ENCODE measurements at places on chromosomes 3 and 15. TPM values are rescaled to one million over a fixed set of nuclear protein-coding genes. Genes with fewer than 3 reads are reported as not detected.

Gene SCAANT1
- not detected for total RNA-seq

Gene IDH3A
- 35.9 TPM for total RNA-seq

Gene ZNF860
- total RNA-seq = 0.05 TPM

Gene AGBL1
- not detected for total RNA-seq

Gene CLSTN2
- total RNA-seq = 5.6 TPM

Gene ITGB5
- 199 TPM for total RNA-seq

Gene P2RY1
- 2.6 TPM for total RNA-seq

Gene TRH
- total RNA-seq = not detected

Gene VPS39
- total RNA-seq = 62.2 TPM

Gene SEC22C
- 44.5 TPM for total RNA-seq

Gene TM4SF1
- total RNA-seq = 277 TPM

Gene FAM227B
- total RNA-seq = not detected

Gene IL12A
- total RNA-seq = 3.1 TPM

Gene HPS3
- 10.7 TPM for total RNA-seq

Gene RASGRP1
- 0.05 TPM for total RNA-seq

Gene SLC24A5
- not detected for total RNA-seq

Gene PGBD4
- total RNA-seq = 1.3 TPM
